ENCODE measurements at places on chromosomes 1 and 21.

DNA sequence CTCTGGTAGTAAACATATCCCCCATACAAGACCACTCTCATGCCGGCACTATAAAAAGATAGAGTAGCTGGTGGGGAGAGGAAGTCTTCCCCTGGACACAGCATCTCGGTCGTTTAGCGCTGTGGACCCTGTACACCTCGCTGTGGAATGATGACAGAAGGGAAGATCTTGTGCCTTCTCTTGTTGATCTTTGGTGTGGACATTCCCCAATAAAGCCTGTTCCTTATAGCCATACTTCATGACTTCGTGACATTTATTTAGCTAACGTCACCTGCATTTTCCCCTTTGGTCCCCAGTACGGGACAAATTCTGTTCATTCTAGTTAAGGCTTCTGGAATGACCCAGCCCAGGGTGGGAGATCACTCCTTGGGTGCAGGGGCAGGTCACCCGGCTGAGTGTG lies 24.9 kb upstream of the MAP10 start:
- DNase-seq, result no peak

DNA sequence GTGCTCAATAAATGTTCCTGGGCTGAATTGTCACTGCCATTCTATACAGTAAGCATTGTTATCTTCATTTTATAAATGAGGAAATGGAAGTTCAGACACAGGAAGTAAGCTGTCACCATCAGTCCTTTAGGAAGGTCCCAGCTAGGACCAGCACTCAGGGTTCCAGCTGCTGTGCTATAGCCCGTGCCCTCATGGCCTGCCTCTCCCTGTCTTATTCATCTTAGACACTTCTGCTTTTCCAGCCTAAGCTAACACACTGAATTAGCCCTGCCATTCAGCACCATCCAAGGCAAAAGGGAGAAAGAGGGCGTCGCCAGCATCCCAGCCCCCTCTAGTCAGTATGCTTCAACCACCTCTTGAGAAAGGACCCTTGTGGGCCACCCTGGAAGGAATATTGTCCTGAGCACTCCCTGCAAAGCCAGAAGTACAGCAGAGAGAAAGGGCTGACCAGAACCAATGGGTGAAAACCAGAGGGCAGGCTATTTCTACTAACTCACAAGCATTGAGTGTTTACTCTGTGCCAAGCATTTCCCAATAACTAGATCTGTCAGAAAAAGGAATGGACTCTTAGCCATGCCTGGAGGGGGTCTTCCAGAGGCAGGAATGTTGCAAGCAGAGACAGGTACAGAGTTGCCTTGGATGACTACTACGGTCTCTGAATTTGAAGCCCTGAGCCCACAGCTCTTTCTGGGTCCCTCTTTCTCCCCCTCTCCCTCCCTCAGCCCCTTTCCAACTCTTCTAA lies 77.9 kb upstream of the NFIA start:
- no peak for DNase-seq

- no peak for DNase-seq
Observed at GRCh38 chr21:42705346-42705745, 51.9 kb downstream of the PDE9A start.

GRCh38 chr1:157944663-157945280 lies 48.7 kb upstream of the KIRREL1 start:
- no peak for DNase-seq

DNA sequence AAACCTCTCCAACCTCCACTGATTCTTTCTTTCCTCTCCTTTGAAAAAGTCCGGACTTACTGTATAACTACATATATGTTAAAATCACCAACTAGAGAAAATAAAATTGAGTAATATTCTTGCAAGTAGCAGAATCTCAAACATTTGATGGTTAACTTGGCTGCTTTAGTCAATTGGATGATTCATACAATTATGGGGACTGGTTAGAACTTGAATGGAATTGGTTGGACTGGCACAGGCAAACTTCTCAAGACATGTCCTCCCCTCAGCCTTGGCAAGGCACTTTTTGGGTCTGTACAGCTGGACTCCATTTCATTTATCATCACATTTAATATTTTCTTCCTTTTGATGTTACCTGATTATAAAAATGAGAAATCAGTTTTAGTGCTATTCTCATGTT lies 6.5 kb downstream of the WLS start:
- DNase-seq, result no peak

GRCh38 chr1:221631556-221631955 lies 110.3 kb downstream of the DUSP10 start:
- no peak for DNase-seq

GRCh38 chr1:248804771-248805681 lies 20.7 kb downstream of the SH3BP5L start:
- no peak for DNase-seq

GRCh38 chr1:162680419-162681121 lies 48.3 kb downstream of the DDR2 start:
- no peak for DNase-seq

DNA sequence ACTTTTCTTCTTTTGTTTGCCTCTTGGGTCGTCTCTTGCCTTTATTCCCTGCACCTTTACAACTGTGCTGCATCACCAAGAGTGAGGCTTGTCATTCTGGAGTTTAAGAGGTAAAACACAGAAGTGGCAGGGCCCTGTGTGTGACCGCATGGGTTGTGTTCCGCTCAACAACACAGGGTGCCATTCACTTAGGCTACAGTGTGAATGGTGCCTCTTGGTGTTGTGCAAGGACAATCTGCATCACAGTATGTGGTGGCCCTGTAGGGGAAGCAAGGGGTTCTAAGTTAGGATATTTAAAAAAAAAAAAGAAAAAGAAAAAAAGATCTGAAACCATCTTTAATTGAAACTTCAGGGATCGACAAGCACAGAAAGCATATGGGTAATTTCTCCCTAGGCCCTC lies 38.2 kb downstream of the BRINP2 start:
- DNase-seq, result no peak

DNA sequence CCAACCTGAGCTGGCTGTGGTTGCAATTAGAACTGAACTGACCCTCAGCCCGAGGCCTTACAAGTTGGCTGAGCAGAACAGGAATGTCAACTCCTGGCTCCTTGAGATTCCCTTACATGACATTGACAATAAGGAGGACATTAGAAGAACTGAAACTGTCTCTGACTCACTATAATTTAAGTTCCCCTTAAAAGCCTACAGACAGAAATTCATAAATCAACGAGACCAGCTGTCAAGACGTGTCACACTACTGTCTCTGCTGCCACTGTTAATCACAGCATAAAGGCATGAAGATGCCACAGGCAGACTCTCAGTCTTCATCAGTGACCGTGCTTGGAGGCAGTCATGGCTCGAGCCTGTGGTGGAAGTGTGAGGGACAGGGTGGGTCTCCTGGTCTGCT lies 168.8 kb downstream of the GABPA start:
- no peak for DNase-seq

GRCh38 chr1:28602536-28603439 lies 10.7 kb downstream of the RAB42 start:
- peak; percentile 74 for DNase-seq

GRCh38 chr1:114025609-114026401 lies 46.5 kb downstream of the OLFML3 start:
- no peak for DNase-seq

GRCh38 chr1:96513136-96513535 lies 208.4 kb upstream of the PTBP2 start:
- DNase-seq, result no peak

GRCh38 chr1:194341587-194341986 lies 1155.2 kb upstream of the B3GALT2 start:
- no peak for DNase-seq

GRCh38 chr21:44530903-44531605 lies 8.9 kb downstream of the KRTAP10-1 start:
- DNase-seq, result no peak

- peak; percentile 77 for DNase-seq
Observed at GRCh38 chr1:11731691-11732283, 4.1 kb upstream of the AGTRAP start.
